ENCODE measurements at places on chromosomes 13 and 19.

DNA sequence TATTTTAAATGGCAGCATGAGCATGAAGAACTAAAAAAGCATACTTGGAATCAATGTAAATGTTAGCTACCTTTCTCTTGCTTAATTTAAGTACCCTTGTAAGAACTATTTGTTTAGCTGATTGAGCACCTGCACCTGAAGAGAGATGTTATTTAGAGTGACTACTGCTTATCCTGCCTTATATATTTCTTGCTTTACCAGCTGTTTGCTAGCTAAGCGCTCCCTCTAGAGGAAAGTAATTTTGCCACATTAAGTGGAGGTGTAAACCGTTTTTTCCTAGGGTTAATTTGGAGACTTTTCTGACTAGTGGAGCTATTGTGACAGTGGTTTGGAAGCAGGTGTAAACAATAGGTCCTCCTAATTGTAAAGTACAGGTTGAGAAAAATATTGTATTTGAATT is 19.4 kb upstream of the PSG2 start:
- DNase-seq, result no peak

DNA sequence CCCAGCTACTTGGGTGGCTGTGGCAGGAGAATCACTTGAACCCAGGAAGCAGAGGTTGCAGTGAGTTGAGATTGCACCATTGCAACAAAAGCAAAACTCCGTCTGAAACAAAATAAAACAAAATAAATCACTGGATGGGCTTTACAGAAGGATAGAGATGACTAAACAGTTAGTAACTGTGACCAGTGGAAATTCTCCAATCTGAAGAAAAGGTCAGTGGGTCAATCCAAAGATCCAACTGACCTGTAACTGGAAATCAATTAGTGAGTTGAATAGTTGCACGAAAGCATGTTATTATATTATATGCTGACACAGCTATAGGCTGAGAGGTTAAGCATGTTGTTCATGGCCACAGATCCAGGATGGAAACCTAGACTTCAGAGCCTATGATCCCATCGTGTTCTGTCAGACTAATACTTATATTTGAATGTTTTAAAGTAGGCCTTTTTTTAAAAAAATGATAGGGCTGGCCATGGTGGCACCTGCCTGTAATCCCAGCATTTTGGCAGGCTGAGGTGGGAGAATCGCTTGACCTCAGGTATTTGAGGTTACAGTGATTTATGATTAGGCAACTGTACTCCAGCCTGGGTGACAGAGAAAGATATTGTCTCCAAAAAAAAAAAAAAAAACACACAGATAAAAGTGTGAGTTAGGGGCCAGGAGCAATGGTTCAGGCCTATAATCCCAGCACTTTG is 1.4 kb downstream of the ECH1 start:
- DNase-seq, result no peak

DNA sequence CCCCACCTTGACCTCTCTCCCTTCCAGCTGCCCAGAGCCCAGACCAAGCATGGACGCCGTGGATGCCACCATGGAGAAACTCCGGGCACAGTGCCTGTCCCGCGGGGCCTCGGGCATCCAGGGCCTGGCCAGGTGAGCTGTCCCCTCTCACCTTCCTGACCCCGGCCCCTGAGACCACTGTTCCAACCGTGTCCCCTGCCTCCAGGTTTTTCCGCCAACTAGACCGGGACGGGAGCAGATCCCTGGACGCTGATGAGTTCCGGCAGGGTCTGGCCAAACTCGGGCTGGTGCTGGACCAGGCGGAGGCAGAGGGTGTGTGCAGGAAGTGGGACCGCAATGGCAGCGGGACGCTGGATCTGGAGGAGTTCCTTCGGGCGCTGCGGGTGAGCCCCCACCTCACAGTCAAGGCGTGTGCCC is 312 bp downstream of the CAPS start:
- no peak for DNase-seq

DNA sequence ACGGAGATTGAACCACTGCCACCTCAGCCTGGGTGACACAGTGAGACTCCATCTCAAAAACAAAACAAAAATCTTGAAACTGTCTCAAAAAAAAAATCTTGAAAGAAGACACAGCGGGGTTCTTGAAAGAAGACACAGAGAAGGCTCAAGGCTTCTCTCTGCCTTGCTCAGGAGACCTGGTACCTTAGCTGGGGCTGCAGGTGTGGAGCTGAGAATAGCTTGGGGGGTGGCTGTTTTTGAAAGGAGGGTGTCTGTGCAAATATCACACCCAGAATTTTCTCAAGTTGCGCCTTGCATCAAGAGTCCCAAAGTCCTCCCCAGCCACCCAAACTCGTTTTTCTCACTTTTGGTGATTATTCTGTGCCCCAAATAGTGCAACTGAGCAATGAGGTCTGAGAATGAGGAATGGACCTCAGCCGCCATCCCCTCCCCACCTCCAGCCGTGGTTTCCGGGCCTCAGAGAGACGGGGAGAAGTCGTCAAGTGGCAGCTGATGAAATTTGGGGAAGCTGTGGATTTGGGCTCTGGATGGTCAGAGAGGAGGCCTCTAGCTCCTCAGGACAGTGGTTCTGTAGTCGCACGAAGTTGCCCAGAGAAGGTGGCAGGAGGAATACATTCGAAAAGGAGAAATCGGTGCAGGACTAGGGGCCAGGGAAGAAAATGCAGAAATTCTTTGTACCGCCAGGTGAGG is 8.8 kb downstream of the S1PR2 start:
- no peak for DNase-seq

DNA sequence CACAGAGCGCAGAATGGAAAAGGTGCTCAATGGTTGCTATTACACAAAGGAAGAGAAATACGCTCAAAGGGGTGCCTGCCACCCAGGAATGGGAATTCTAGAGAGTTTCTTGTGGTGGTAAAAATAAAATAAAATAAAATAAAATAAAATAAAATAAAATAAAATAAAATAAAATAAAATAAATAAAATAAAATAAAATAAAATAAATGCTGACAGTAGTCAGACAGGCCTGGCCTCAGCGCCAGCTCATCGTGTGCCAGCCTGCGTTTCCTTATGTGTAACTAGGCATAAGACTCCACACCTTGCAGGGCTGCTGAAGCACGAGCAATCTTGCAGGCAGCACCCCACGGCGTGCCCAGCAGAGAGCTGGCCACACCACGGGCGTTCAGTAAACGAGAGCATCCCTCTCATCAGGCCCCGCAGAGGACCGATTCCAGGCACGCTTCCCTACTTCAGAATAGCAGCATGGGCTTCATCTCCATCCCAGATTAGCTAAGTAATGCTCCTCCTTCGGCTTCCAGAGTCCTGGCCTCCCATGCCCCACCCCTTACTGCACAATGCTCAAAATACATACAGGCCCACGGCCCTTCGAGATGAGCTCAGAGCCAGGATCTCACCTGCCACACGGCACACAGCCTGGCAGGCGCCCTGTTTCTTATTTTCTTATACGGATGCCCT is 5.6 kb downstream of the NAPA start:
- DNase-seq, result no peak

DNA sequence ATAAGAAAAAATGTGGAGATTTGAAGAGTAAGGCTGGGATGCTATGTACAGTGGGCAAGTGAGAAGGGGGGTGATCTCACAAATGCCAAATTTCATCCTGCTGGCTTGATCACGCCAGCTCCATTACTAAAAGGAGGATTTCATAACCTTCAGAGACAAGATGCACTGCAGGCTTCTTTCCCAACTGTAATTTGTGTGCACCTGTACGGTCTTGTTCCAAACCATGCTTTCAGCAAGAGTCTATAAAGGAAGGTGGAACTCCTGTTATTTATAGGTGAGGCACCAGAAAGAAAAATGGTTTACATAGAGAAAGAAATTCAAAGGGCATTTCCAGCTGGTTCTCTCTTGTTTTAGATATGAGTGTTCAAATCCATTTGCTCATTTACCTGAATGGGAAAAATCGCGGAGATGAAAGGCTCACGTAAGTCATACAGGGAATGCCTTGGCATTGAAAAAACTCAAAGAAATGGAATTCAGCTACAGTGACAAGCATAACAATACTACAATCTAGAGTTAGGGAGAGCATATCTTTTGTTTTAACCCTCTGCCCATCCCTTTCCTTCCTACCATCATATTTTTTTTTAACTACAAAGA is 13.3 kb downstream of the EFNB2 start:
- DNase-seq, result no peak

- DNase-seq, result no peak
These were observed 11.7 kb downstream of the NDUFB7 start for GRCh38 chr19:14559916-14560775.

DNA sequence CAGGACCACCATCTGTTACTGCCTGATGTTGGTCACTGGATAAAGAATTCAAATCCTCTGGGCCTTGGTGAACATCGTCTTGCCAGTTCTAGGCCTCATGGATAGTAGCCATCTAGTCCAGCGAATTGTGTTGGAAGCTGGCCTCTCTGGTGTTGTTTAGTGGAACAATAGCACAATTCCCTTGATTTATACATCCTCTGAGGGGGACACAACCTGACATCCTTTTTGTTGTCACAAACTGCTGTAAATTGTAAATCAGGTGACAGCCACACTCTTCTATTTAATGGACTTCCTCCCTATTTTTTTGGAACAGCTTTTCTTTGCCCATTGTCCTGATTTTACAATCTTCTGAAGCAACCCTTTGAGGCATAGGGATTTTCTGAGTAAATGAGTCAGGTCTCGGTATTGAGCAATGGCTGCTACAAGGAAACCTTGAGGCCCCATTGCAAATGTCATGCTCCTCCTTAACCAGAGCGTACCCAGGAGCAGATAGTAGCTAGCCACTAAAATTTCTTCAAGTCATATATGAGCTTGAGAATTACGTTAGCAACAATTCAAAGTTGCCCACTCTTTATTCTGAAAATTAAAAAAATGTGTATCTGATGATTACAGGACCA is 263.3 kb downstream of the COG6 start:
- DNase-seq, result no peak

DNA sequence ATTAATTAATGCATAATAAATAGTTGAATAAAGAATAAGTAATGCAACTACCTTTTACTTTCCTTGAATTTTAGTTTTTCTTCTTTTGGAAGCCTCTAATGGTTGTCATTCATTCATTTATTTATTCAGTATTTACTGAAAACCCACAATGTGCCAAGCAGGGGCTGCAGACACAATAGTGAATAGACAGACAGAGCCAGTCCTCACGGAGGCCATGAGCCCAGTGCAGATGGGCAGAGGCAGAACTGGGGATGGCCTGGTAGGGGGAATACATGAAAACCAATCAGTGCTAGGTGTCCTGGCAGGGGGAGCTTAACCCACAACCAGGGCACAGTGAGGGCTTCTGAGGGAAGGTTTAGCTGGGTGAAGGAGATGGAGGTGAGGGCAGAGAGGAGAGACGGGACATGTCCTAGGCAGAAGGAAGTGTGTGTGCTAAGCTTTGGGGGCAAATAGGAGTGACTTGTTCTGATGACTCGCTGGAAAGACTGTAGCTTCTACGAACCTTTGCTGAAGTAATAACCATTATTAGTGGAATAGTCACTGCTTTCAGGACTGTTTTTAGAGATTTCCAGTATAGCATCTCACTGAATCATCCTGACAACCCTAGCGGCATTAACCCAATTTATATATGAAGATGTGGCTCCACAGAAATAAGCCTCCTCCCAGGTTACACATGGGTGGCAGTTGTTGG is 55.9 kb downstream of the ERCC5 start:
- DNase-seq, result no peak

GRCh38 chr13:23867027-23867491 is 22.1 kb downstream of the MIPEP start:
- no peak for DNase-seq

DNA sequence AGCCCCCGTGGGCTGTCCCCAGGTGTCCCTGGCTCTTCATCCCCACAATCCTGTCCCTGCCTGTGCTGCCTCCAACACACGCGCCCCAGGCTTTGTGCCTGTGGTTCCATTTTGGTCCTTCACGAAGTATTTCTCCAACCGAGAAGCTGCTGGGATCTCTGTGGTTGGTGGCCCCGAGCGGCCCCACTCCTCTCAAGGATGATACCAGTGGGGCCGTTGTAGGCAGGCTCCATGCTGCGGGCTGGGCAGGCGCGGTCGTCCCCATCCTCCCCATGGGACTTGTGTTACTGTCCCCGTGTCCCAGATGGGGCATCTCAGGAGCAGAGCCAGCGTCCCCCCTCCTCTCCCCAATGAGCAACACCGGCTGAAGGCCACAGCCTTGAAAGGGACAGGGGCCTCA is 3.7 kb upstream of the ZNF554 start:
- DNase-seq, result no peak

- no peak for DNase-seq
These were observed 380.3 kb downstream of the TSHZ3 start for GRCh38 chr19:30968841-30969399.

- no peak for DNase-seq
These were observed 10.2 kb upstream of the N4BP2L2 start for GRCh38 chr13:32548837-32549236.

Measured in CD4-positive, alpha-beta memory T cell (primary cell).